T-cell (primary cell): ENCODE measurements at places on chromosomes 1 and 21. TPM values are rescaled to one million over a fixed set of nuclear protein-coding genes. Genes with fewer than 3 reads are reported as not detected.

Gene CDCA8
- total RNA-seq = 1.3 TPM

Gene MTMR11
- 2.5 TPM for total RNA-seq

Gene ELAPOR1
- 21.4 TPM for total RNA-seq

Gene GNG4
- total RNA-seq = 0.07 TPM

Gene COL9A2
- 3.6 TPM for total RNA-seq

Gene KCNA3
- 101 TPM for total RNA-seq

Gene PCP4
- total RNA-seq = not detected

Gene RAB42
- not detected for total RNA-seq

Gene SLC1A7
- not detected for total RNA-seq

Gene RUNX3
- total RNA-seq = 142 TPM

Gene AKNAD1
- total RNA-seq = not detected

Gene ANKRD35
- total RNA-seq = not detected

Gene GBP4
- total RNA-seq = 24.9 TPM

Gene CFAP45
- 3.5 TPM for total RNA-seq

Gene KLF17
- total RNA-seq = not detected

Gene TMEM200B
- not detected for total RNA-seq

Gene RSPO1
- not detected for total RNA-seq

Gene LCE1B
- not detected for total RNA-seq

Gene CFAP74
- not detected for total RNA-seq

Gene AQP10
- not detected for total RNA-seq

Gene KRTAP7-1
- total RNA-seq = not detected

Gene DAP3
- total RNA-seq = 140 TPM

Gene CDC42BPA
- total RNA-seq = 0.98 TPM

Gene SUSD4
- total RNA-seq = 6.4 TPM

Gene CACNA1E
- total RNA-seq = not detected

Gene PODN
- not detected for total RNA-seq

Gene LYST
- total RNA-seq = 22.4 TPM

Gene NECTIN4
- total RNA-seq = not detected
